ENCODE measurements at places on chromosomes 11 and 22.

DNA sequence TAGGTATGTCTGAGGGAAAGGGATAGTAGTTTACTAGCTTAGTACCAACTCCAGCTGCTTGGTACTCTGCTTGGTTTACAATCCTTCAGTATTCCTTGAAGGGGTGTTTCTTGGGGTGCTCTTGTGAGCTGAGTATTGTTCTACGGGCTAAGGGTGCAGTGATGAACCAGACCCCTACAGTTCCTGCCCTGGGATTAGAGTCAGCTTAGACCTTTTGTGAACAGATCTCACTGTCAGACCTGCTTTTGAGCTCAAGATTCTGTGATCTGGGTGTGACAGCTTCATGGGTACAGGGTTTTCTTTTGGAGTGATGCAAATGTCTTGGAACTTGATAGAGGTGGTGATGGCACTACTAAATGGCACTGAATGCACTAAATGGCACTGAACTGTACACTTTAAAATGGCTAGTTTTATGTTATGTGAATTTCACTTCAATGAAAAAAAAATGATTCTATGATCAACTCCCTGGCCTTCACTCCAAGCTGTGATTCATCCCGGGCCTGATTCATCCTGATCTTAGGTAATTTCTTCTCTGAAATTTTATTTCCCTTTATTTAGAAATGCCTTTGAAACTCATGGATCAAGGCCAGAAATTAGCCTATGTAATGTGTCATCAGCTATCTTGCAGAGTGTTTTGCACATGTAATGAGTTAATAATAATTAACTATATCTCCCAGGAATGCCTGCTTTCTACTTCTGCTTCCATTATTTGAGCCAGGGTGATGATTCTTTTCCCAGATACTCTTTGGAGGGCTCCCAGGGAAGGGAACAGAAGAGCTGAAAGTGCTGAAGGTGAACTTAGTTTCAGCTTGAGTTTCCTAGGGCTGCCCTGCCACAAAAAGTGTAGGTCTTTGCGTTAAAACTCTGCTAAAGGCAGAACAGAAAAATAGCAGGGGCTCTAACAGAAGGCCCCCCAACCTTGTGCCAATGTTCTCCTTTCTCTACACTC lies 87.9 kb downstream of the NCAM1 start:
- no peak for DNase-seq

DNA sequence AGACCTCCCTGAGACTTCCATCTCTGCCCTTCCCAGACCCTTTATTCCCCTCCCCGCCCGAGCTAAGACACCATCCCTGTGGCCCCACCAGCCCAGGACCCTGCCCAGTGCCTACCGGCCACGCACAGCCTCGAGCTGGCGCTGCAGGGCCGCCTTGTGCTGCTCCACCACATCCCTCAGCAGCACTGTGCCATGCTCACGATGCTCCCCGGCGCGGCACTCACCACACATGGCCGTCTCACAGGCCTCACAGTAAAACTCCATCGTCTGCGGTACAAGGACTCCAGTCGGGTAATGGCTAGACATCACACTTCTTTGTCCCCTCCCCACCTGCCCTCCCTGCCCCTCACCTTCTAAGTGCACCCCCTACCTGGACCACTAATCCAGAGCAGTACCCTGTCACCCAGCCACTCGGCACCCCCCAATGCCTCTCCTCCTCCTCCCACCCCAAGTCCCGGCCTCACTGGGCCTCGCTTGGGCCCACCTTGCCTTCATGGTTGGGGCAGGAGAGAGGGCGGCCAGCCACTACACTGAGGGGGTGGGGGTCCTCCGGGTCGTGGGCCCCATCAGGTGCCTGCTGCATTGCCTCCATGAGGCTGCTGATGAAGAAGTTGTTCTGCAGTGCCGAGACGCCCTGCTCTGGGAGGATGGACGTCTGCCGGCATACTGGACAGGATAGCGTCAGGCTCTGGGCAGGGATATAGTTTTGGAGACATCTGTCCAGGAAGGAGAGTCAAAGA lies 16.0 kb downstream of the TRIM3 start:
- no peak for DNase-seq

- no peak for DNase-seq
Observed at GRCh38 chr11:95832763-95833162, 42.5 kb downstream of the CEP57 start.

- no peak for DNase-seq
Observed at GRCh38 chr11:95066716-95067038, at the start of gene SRSF8. Gene SRSF8, plus strand, starts transcription at chr11:95066919. Its CDS starts 308 bp downstream, at chr11:95067227.

GRCh38 chr11:110452720-110453119 lies 23.0 kb downstream of the FDX1 start:
- DNase-seq: no peak

GRCh38 chr11:86013713-86014112 lies 55.2 kb downstream of the PICALM start:
- DNase-seq: no peak

All from T1000 (cell line).